ENCODE measurements at places on chromosomes 2 and 18.
A peak's percentile ranks its signal among the peaks of the same experiment; 100 is the strongest.

DNA sequence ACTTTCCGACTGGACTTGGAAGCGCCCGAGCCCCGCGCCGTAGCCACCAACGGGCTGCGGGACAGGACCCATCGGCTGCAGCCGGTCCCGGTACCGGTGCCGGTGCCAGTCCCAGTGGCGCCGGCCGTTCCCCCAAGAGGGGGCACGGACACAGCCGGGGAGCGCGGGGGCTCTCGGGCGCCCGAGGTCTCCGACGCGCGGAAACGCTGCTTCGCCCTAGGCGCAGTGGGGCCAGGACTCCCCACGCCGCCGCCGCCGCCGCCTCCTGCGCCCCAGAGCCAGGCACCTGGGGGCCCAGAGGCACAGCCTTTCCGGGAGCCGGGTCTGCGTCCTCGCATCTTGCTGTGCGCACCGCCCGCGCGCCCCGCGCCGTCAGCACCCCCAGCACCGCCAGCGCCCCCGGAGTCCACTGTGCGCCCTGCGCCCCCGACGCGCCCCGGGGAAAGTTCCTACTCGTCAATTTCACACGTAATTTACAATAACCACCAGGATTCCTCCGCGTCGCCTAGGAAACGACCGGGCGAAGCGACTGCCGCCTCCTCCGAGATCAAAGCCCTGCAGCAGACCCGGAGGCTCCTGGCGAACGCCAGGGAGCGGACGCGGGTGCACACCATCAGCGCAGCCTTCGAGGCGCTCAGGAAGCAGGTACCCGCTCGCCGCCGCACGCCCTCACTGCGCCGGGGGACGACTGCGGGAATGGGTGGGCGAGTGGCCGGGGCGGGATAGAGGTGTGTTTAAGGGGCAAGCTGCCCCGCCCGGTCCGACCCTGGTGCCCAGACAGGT lies 713 bp downstream of the ATOH8 start:
- peak; percentile 35 for DNase-seq

DNA sequence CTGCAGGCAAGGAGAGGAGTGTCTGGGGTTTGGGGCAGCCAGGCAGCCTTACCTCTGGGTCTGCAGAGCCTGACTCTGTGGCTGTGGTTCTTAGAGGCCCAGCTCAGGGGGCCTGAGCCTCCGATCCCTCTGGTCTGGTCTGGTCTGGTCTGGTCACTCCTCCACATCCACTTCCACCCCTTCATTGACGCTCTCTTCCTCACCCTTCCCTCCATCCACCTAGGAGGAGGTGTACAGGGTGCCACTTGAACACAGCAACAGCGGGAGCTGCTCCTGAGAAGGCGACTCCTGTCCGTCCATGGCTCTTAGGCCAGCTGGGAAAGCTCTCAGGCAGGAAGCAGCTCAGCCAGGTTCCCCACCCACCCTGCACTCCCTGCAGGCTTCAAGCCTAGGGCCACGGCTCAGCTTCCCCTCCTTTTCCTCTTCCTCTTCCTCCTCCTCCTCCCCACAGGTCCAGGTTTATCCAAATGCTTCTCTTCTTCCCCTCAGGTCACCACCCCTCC lies 16.9 kb downstream of the GPR55 start:
- no peak for DNase-seq

DNA sequence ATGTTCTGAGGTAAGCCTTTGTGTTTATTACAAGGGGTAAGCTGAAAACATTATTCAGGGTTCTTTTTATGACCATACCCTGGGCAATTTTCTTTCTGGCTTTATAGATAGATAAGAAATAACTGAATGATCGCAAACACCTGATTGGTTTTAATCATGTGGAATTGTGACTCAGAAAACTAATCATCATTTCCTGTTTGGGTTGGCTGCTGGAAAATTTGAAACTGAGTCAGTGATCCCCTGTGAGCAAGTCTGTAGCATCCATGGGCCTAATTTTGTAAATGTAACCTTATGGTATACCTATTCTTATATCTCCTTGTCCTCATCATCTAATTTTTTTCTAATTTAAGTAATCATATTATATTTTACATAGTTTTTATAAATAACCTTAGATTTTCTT lies 34.3 kb downstream of the CCDC68 start:
- no peak for DNase-seq

DNA sequence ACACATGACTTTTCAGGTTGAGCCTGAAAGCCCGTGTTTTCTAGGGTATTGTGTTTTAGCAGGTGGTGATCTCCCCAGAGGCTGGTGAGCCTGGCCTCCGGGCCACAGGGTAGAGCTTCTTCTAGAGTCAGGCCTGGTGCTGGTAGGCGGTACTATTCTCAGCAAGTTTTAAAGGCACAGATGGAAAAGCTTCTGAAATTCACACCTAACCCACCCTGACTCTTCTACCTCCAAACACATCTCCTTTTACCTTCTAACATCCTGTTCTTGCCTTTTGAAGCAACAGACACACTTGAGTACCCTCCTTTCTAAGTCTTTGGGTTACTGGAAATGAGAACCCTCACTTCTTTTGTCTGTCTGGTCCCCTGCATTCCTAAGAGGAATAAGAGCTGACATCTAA lies 191.1 kb downstream of the SETBP1 start:
- no peak for DNase-seq

DNA sequence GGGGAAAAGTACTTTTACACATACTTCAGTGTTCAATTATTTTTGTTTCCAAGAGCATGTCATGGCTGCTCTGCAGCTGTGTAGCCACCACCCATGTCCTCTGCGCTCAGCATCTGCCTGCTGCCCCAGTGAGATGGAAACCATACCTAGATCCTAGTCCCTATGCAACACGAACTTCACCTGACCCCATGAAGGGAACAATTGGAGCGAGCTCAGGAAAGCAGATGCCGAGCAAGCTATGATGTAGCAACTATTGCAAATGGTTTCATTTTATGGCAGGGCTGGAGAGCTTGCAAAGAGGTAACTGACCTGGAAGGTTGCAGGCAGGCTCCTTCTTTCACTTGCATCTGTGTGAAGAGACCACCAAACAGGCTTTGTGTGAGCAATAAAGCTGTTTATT lies 1.3 kb upstream of the CCDC141 start:
- no peak for DNase-seq

DNA sequence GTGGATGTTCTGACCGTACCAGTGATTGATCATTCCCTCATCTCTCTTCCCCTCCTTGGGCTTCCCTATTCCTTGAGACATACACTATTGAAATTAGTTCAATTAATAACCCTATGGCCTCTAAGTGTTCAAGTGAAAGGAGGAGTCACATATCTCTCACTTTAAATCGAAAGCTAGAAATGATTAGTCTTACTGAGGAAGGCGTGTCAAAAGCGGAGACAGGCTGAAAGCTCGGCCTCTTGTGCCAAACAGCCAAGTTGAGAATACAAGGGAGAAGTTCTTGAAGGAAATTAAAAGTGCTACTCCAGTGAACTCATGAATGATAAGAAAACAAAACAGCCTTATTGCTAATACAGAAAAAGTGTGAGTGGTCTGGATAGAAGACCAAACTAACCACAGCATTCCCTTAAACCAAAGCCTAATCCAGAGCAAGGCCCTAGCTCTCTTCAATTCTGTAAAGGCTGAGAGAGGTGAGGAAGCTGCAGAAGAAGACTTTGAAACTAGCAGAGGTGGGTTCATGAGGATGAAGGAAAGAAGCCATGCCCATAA lies 144.4 kb upstream of the LYPD6 start:
- DNase-seq = no peak

- DNase-seq = no peak
Observed at GRCh38 chr18:58114766-58115165, 70.7 kb downstream of the NEDD4L start.

- DNase-seq = no peak
Observed at GRCh38 chr2:141271346-141271745, 859.5 kb downstream of the LRP1B start.
